ENCODE measurements at places on chromosomes 13 and 19.

DNA sequence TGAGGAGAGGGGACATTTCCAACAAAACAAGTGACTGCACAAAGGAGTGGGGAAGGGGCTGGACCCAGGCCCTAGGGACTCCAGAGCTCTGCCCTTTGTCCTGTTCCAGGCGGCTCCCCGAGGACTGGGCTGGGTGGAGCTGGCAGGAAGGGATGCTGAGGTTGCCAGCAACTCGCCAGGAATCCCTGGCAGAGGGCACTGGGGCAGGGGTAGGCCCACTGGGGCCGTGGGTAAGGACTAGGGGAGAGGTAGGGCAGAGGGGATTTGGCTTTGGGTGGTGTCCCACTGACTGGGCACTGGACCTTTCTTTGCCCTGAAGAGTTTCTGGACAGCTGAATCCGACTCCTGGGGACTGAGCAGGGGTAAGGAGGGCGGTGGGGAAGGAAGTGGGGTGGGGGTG, 7.9 kb downstream of the LIPE start:
- no peak for DNase-seq

- DNase-seq, result no peak
Measured at GRCh38 chr13:39577838-39578491, 25.0 kb downstream of the LHFPL6 start.

DNA sequence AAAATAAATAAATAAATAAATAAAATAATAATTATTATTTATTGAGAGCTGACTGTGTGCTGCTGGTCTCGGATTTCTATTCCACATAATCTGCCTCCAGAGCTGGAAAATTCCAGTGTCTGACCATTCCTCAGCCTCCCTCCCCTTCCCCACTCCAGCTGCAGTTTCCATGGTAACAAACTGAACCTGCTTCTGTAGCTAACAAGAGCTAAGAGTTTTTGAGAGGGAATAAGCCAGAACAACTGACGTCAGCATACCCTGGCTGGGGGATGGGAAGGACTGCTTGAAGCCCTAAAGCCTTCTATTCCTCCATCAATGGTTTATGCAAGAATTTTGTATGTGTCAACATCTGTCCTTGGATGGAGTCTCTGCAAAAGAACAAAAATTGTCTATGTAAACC, 26.0 kb upstream of the PEG3 start:
- no peak for DNase-seq

- DNase-seq, result no peak
Measured at GRCh38 chr19:40614622-40615411, 13.6 kb downstream of the LTBP4 start.

- no peak for DNase-seq
Measured at GRCh38 chr19:6373813-6374108, 1.2 kb downstream of the ALKBH7 start.

DNA sequence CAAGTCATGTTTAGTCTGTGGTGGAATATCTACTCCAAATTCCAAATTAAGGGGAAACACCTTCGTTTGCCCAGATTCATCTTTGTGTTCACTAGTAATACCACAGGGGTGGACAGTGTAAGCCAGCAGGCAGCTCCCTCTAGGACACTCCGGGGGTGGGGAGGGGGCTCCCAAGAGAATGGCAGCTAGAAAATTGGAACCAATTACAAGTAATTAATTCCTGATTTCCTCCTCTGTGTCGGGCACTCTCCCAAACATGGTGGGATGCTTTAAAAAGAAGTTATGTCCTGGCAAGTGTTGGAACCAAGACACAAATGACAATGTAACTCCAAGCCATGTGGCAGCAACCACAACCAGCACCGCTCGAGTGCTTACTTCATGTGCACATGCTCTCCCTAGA, 5.9 kb downstream of the COL4A1 start:
- DNase-seq, result no peak

GRCh38 chr19:41392775-41393174, 4.4 kb downstream of the EXOSC5 start:
- DNase-seq, result no peak

DNA sequence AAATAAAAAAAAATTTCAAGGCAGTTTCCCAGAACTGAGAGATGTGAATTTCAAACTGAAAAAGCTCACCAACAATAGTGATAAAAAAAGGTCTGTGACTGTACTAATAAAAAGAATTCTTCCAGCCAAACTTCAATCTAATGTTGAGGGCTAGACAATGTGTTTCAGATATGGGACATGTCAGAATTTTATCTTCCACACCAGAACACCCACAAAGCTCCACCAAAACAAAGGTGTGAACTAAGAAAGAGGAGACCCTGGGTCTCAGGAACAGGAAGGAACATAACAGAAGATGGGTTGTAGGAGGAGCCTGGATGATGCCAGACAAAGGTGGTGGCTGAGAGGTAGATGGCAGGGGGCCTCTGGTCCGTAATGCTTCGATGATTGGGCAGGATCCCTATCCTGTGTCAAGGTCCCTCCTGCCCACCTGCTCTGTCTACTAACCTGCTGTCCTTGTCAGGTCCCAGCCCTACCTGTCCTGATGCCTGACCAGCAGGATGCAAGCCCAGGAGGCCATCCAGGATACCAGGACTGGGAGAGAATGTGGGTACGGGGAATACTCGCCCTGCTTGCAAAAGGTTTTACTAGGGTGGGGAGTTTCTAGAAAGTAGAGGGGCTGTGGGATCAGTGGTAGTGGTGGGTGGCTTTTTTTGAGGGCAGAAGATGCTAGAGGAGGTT, 4.5 kb downstream of the MZF1 start:
- DNase-seq, result no peak

DNA sequence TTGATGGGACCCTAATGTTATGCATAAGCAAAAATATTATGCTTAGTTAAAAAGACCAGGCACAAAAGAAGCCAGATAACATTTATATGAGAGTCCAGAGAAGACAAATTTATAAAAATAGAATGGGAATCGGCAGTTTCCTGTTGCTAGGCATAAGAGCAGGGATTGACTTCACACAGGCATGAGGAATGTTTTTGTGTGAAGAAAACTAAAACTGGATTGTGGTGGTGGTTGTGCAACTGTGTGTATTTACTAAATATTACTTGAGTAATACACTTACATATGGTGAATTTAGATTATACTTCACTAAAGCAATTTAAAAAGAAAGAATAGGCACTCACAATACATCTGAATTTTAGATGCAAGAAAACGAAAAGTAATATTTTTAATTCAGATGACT, 108.3 kb downstream of the SLITRK1 start:
- no peak for DNase-seq

- no peak for DNase-seq
Measured at GRCh38 chr19:46917002-46917401, 56.2 kb downstream of the ARHGAP35 start.

DNA sequence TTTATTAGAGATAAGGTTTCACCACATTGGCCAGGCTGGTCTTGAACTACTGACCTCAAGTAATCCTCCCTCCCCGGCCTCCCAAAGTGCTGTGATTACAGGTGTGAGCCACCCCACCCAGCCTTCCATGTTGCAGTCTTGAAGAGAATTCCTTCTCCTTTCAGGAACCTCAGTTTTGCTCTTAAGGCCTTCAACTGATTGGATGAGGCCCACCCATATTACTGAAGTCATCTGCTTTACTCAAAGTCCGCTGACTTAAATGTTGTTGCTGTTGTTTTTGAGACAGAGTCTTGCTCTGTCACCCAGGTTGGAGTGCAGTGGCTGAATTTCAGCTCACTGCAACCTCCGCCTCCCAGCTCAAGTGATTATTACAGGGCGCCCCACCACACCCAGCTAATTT, 33.5 kb downstream of the RASL11A start:
- no peak for DNase-seq

DNA sequence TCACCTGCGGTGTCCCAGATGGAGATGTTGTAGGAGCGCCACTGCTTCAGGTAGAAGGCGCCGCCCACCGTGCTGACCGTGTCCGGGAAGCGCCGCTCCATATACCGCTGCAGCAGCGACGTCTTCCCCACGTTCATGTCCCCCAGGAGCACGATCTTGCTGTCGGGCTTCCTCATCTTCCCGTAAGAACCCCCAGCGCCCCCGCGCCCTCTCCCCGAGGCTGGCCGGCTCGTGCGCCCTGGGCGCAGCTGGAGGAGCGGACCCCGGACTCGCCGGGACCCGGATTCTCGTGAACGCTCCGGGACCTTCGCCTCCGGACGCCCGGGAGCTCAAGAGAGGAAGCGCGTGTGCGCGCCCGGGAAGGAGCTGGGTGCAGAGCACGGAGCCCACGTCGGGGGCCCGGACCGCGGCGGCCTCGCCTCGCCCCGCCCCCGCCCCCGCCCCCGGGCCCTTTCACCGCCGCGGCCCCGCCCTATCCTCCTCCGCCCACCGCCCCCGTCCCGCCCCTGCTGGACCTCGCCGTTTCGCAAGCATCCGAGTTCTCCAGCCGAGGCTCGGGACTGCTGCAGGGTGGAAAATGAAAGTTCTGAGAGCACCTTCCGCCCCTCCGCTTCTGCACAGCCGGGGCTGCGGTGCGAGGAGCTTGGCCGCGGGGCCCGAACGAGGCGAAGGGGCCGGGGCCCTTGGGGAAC, at the start of gene RAB20:
RAB20 (minus strand) TSS at position 379 of the 692 bp plus-strand sequence; CDS start at position 176, 203 bp downstream.
- peak; percentile 81 for DNase-seq

DNA sequence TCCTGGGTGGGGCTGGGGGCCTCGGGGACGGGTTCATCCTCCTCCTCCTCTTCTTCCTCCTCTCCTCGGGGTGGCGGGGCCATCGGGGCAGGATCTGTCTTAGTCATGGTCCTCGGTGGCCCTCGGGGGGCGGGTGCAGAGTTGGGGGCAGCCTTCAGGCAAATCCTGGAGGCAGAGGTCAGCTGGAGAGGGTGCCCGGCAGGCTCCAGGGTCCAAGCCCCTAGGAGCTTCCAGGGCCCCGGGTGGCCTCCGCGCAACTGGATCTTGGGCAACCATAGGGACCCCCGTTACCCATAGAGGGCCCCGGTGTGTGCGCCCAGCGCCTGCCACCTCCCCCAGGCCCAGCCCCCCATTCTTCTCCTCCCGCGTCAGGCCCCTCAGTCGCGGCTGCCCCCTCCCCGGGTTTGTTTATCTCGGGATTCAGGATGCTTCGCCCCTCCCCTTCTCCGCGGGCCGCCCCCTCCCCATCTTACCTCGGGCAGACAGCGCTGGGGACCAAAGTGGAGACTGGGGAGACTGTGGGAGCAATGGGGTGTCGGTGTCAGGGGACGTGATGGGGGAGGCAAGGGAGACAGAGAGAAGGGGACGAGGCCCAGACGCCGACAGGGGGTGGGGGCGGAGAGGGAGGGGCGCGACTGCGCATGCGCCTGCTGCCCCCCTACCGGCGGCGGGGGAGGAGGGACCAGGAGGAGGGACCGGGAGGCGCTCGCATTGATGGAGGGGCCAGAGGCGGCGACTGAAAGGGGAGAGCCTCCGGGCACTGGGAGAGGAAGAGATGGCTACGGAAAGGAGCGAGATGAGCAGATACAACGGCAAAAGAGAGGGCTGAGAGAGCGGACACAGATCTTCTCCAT, at the start of gene CLIP3:
CLIP3 (minus strand) TSS at position 623 of the 854 bp plus-strand sequence; CDS start at position 107, 516 bp downstream.
- peak; percentile 64 for DNase-seq

GRCh38 chr13:45228002-45228401, 27.2 kb upstream of the KCTD4 start:
- DNase-seq, result no peak

GRCh38 chr13:37602733-37603381, 4.3 kb upstream of the POSTN start:
- DNase-seq, result no peak

DNA sequence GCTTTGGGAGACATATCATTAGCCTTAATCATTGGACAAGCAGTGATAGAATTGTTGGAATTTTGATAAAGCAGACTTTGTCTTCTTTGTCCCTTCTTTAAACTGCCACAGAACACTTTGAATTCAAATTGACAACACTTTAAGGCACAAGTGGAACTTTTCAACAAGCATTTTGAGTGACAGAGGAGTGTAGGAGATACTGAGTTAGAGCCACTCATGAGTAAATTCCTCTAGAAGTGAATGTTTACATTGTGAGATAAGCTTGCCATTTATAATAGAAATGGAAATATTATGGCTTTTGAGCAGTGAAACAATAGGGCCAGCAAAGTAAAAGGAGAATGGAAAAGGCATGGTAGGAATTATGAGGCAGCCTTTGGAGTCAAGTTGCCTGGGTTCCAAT, 515.8 kb downstream of the SLITRK6 start:
- DNase-seq, result no peak

DNA sequence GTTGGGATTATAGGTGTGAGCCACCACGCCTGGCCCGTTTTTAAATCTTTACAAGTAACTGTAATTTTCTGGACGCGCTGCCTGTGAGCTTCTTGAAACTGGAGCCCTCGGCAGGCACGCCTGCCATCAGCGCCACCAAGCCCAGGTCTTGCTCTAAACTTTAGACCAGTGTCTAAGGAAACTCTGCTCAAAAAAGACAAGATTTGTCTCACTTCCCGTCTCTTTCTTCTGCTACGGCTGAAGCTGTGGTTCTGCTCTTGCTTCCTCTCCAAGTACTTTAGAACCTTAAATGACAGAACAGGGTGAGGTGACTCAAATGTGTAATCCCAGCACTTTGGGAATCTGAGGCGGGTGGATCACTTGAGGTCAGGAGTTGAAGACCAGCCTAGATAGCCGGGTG, 24.9 kb downstream of the RCN3 start:
- DNase-seq, result no peak

- peak; percentile 86 for DNase-seq
Measured at GRCh38 chr19:2455851-2456570, 748 bp downstream of the LMNB2 start.

GRCh38 chr13:40187324-40187795, 479.1 kb downstream of the FOXO1 start:
- DNase-seq, result no peak

GRCh38 chr13:44219577-44220548, 153.8 kb upstream of the SERP2 start:
- DNase-seq, result no peak

GRCh38 chr19:57280962-57281400, 696 bp downstream of the ZNF460 start:
- DNase-seq, result no peak

DNA sequence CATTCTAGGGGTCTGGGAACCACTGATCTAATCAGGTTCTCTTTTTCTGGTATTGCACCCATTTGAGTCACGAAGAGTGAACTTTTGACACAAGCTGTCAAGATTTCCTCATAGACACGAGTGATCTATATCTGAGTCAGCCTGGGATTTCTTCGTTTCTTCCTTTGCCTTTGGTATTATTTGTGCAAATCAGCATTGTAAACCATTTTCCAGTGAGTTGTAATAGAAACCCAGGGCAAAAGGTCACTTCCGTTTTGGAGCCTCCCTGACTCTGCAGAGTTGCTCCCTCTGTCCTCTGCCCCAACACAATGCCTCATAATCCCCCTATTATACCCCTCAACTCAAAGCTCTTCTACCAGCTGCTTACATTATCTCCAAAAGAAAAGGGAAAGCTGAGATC, 615.1 kb downstream of the EFNB2 start:
- DNase-seq, result no peak

DNA sequence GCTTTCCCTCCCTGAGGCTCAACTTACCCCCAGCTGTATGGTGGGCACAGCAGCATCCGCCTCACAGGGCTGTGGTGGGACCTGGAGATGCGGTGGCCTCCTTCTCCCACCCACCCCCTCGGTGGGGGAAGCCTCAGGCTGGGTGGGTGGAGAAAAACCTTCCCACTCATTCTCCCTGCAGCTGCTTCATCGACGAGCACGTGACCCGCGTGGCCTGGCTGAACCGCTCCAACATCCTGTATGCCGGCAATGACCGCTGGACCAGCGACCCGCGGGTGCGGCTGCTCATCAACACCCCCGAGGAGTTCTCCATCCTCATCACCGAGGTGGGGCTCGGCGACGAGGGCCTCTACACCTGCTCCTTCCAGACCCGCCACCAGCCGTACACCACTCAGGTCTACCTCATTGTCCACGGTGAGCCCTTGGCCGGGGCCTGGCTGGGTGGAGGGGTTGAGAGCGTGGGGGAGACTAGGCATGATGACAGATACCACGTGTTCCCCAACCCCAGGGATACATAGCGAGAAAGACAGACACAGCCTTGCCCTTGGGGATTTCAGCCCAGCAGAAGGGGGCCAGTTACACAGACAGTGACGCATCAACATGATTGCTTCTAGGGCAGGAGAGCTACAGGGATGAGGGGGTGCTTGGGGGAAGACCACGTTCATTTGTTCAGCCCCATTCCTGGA, 12.2 kb downstream of the IGLON5 start:
- DNase-seq, result no peak
